ENCODE measurements at places on chromosomes 1 and 21.

- no peak for DNase-seq
These were observed 367.8 kb upstream of the PBX1 start for GRCh38 chr1:164191191-164191590.

- no peak for DNase-seq
These were observed 175.5 kb downstream of the CLIC6 start for GRCh38 chr21:34844013-34844923.

GRCh38 chr1:64597113-64597512 is 127.2 kb downstream of the CACHD1 start:
- DNase-seq, result no peak

GRCh38 chr1:225578251-225578977 is 74.5 kb downstream of the ENAH start:
- DNase-seq, result no peak

GRCh38 chr1:89815611-89816010 is 5.2 kb upstream of the LRRC8D start:
- no peak for DNase-seq

DNA sequence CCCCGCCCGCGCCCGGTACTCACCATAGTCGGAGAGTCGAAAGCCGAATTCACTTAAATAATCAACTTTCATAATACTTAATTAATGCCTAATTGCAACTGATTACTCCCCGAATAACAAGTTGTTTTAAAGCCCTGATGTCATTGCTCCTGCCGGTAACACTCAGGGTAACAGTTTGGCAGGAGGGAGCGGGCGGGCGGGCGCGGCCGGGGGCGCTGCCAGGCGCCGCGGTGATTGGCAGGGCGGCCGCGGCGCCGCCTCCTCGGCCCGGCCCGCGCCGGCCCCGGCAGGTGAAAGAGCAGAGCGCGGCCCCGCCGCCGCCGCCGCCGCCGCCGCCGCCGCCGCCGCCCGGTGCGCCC is 102.2 kb downstream of the CASZ1 start:
- no peak for DNase-seq

GRCh38 chr1:56429288-56429687 is 150.1 kb downstream of the PLPP3 start:
- DNase-seq, result no peak

DNA sequence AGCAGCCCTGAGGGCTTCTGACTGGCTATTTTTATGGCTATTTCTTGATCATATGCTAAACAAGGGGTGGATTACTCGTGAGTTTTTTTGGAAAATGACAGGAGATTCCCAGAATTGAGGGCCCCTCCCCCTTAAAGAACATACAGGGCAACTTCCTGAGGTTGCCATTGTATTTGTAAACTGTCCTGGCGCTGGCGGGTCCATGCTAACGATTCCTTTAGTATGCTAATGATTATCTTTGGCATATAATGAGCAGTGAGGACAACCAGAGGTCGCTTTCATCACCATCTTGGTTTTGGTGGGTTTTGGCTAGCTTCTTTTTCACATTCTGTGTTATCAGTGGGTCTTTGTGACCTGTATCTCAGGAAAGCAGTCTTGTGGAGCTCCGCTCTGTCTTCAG is 24.1 kb downstream of the FMN2 start:
- no peak for DNase-seq

DNA sequence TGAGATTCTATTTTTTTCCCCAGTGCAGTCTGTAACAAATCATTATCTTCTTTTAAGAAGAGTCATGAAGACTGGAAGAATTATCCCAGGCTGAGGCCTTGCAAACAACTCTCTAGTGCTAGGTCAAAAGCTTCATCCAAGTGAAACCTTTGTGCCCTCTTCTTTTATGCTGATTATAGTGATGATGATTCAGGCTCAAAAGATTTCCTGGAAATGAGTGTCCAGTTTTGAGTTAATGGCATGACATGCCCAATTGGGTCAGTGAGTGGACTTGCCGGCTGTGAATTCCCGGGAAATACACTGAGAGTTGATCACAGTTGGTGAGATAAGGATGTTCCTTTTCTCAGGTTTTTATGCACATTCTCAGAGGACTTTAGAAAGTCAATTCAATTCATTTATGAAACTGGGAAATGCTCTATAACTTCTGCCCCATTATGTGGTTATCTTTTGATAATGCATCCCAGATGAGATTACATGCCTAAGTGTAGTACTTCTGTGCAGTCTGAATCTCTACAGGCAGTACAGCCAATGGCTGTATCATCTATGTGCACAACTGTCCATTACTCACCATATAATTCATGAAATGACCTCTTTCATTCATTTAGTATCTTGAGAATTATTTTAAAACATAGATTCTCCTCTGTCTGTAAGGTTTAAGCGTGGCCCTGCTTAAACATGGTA is 66.2 kb downstream of the S1PR1 start:
- no peak for DNase-seq

- no peak for DNase-seq
These were observed 5.7 kb downstream of the HSPG2 start for GRCh38 chr1:21931171-21932093.

DNA sequence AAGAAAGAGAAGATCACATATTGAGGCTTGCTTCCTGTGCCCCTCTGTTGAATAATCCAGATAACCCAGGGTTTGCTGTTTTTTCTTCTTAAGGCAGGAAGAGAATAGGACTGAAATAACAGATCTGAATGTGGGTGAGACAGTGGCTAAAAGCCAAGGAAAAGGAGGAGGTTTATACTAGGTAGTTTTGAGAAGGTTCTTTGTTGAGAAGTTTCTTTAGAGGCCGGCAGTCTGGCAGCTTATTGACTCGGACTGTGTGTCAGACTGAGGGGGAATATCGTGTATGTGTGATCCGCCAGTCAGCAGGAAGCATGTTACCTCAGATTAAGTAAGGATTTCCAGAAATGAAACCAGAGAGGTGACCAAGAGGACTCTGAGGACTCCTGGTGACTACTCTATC is 119.8 kb downstream of the PLA2G4A start:
- no peak for DNase-seq

- no peak for DNase-seq
These were observed 3.8 kb downstream of the SNAPIN start for GRCh38 chr1:153662269-153662668.

DNA sequence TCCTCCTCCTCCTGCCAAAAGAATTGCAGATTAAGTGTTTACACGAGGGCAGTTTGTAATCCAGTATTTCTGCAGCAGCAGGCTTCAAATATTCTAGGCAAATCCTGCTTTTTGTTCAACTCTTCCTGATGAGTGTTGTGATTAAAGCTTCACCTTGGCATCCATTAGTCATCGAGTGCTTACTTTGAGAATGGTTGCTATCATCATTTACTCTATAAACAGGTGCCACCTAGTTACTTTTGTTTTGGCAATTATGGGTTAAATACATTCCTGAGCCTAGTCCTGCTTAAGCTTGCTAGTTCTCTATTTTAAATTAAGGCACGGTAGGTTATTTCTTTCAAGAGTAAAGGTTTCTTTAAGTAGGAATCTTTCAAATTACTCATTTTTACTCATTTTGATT is 20.3 kb downstream of the PDC start:
- DNase-seq, result no peak

DNA sequence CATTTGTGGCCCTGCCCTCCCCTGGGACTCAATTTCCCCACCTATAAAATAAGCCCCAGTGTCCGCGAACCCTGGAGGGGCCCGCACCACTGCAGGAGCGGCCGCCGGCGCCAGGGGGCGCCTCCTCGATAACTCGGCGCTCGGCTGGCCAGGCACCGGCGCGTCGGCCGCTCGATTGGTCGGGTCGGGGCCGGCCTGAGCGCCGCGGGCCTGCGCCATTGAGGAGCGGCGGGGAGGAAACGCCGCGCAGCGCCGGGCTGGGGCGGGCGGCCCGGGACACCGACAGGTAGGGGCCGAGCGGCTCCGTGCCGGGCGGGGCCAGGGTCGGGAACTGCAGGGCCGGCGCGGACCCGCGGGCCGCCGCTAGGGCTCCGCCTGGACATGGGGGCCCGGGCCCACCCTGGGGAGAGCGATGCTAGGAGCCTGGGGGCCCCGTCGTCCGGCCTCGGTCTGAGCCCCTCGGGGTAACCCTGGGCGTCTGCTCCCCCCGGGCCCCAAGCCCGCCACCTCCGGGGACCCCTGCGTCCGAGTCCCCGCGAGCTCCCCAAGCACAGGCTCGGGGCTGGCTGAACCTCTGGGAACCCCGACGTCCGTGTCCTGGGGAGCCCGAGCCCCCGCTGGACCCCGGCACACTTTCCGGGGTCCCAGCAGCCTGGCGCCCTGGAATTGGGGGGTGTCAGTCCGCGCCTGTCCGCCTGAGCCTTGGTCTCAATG is at the start of gene VPS13D:
VPS13D (plus strand) TSS at position 196 of the 714 bp plus-strand sequence. CDS start 4,237 bp downstream, outside the sequence.
- DNase-seq, result peak; percentile 71

GRCh38 chr1:23916209-23917131 is 3.3 kb upstream of the CNR2 start:
- DNase-seq, result no peak

- no peak for DNase-seq
These were observed 1.1 kb downstream of the TMPRSS2 start for GRCh38 chr21:41506611-41507520.

DNA sequence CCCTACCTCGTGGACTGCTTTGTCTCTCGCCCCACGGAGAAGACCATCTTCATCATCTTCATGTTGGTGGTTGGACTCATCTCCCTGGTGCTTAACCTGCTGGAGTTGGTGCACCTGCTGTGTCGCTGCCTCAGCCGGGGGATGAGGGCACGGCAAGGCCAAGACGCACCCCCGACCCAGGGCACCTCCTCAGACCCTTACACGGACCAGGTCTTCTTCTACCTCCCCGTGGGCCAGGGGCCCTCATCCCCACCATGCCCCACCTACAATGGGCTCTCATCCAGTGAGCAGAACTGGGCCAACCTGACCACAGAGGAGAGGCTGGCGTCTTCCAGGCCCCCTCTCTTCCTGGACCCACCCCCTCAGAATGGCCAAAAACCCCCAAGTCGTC is 2.0 kb downstream of the GJA4 start:
- DNase-seq, result no peak

DNA sequence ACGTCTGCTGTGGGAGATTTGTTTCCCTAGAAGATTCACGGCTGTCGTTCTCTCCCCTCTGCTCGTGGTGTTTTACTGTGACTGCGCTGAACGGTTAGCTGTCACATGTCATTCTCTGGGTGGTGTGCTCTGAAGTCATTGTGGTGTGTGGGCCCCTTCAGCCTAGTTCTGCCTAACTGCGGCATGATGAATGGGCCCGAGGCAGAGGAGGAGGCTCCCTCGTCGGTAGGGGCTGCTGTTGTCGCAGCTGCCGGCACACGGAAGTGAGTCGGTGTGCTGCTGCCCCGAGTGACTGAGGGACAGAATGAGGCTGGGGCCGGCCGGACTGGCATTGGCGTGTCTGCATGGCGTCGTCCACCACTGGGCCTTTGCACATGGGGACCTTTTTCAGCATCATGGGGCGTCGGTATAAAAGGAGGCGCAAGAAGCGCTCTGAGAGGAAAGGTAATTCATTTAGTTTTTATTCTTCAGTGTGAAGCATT is 77.9 kb downstream of the ADARB1 start:
- DNase-seq, result no peak

DNA sequence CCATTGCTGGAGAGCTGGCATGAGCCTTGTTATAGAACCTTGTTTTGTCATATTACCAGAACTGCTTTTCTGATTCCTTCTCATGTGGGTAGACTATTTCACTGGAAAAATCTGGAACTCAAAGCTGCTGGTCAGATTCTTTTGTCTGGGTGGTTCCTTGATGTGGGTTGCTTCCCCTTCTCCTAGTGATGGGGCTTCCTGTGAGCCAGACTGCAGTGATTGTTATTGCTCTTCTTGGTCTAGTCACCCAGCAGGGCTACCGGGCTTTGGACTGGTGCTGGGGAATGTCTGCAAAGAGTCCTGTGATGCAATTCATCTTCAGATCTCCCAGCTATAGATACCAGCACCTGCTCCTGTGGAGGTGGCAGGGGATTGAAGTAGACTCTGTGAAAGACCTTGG is 59.4 kb downstream of the GPR137B start:
- no peak for DNase-seq

Data from T-helper 2 cell (primary cell).